EL (cell line): ENCODE measurements at places on chromosomes 3 and 15.

DNA sequence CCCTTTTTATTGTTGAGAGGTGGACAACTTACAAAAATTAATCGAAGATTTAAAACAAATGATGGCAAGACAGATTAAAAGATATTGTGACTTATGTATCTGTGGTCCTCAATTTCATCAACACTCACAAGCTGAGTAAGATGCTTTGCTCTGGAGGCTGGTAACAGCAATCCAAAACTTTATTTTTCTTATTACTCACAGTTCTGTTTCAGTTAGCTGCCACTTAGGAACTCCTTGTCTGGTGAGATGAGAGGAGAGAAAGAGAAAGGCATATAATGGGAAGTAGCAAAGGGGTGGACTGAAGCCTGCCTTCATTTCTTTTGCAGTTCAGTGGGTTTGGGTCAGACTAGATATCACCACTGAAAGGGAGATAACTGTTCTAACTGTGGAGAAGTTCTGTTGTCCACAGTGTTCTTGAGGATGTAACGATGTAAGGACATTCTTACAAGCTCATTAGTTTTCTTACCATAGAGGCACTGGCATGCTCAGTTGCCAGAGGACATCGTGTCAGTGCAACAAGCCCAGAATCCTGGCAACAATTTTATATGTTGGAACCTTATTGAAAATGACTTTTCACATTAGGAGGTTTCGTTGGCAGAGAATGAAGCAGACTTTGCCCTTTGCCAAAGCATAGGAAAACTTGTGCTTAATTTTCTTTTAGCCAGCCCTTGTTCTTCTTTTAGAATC is 93.6 kb downstream of the PLCL2 start:
- peak; percentile 8 for DNase-seq

- no peak for DNase-seq
Observed at GRCh38 chr3:36210840-36211651, 169.3 kb upstream of the STAC start.

- DNase-seq, result no peak
Observed at GRCh38 chr3:5185093-5185673, 2.3 kb upstream of the EDEM1 start.

- DNase-seq, result peak; percentile 59
Observed at GRCh38 chr3:144364737-144365136, 393.1 kb downstream of the DIPK2A start.

GRCh38 chr3:100810671-100811070 is 101.4 kb downstream of the TFG start:
- peak; percentile 81 for DNase-seq
